ENCODE measurements at places on chromosomes 3 and 15.

GRCh38 chr3:41847679-41848078 lies 114.2 kb downstream of the ULK4 start:
- no peak for DNase-seq

- peak; percentile 96 for DNase-seq
Measured at GRCh38 chr3:11582191-11582968, 61.3 kb downstream of the VGLL4 start.

DNA sequence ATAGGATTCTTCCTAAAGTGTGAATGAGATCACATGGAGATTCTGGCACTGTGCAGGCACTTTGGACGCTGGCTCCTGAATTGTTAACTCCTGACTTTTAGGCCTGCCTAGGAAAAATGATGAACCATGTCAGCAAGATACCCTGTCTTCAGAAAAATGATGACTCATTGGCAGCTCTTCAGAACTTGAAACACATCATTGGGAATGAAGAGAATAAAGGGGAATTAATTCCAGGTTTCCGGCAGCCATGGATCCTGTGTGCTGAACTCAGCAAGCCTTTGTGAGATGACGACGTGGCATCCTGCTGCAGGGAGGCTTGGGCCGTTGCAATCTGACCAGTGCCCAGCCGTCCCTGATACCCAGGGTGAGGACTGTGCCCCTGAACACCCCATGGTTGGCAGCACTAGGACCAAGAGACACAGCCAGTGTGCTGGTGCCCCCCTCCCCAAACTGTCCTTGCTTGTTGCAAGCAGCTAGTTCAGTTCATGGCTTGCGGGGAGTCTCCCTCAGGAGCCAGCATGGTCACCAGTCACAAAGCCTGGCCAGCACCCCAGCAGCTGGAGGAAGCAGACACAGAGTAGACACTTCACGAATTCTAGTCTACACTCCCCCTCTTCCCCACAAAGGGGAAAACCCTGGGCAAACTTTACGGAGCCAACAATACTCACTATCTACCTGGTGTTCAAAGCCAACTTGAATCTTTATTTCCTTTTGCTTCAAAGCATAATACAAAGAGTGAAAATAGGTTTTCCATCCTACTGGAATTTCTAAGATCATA lies 7.8 kb upstream of the LIPC start:
- peak; percentile 85 for DNase-seq

- DNase-seq: no peak
Measured at GRCh38 chr3:114404590-114404989, 110.8 kb downstream of the TIGIT start.

GRCh38 chr3:66592927-66593625 lies 92.3 kb upstream of the LRIG1 start:
- DNase-seq: no peak

DNA sequence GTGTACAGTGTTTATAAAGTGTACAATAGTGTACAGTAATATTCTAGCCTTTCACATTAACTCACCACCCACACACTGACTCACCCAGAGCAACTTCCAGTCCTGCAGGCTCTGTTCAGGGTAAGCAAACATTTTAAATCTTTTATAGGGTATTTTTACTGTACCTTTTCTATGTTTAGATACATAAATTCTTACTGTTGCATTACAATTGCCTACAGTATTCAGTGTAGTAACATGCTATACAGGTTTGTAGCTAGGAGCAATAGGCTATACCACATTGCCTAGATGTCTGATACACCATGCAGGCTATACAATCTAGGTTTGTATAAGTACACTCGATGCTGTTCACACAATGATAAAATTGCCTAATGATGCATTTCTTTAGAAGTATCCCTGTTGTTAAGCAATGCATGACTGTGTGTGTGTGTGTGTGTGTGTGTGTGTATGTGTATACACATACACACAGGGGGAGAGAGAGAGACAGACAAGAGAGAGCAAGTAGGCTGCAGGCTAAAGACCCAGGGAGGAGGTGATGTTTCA lies 72.5 kb upstream of the PRR23C start:
- DNase-seq: no peak

DNA sequence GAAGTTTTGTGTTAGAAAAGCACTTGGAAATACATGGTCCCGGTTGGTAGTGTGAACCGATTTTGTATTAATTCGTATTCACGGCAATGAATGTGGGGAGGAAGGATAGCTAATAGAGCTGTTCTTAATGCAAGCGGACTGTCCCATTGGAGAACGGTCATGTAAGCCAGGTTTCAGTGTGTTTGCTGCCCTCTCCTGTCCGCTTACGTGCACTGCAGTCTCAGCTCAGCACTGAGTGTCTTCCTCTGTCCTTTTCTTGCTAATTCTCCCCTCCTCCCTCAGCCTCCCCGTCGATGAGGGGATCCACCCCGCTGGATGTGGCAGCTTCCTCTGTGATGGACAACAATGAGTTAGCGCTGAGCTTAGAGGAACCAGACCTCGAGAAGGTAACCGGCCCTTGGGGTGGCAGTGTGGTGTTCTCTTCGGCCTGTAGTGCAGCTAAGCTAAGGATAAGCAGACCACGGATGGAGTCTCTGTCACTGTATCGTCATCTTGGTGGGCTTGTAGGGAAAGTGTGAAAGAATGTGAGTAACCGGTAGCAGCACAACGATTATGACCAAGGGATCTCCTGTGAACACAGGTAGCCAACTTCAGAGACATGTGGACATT lies 267.5 kb upstream of the CHRM5 start:
- peak; percentile 55 for DNase-seq

DNA sequence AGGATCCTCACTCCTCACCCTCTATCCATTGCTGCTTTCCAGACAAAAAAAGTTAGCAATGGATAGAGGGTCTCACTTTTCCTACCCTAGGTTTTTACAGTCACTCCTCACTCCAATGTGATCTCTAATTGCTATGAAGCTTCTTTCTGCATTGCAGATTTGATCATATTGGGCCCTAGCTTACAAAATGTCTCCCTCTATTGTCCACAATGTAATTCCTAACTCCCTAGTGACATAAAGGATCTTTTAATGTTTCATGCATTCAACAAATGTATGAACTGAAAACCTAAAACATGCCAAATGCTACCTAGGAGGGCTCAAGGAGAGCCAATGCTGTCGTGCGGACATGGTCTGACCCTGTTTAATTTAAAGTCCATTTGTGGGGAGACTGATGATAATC lies 234.8 kb downstream of the CADM2 start:
- DNase-seq: no peak

DNA sequence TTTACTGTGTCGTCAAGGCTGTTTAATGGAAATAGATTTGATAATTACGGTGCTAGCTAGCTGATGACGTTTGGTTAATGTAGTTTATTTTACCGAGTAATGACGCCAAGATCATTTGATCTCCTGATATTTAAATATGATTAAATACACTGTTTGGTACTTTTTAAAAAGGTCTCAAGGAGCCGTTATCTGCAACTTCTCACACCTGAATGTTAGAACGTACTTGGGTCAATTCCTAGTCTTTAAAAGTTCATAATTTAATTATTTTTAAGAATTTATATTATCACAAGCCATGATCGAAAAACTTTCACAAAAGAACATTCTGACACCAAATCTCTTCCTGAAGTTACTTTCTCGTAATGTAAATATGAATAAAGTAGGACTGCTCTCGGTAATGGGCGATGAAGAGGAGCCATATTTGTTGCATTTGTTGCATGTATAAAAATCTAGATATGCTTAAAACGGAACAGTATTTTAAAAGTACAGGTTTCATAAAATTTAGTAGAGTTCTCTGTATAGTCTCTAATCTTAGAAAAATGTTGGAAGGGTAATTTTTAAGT lies 16.2 kb upstream of the CHD2 start:
- no peak for DNase-seq

Data from skin of body (tissue), 3 donors.